ENCODE measurements at places on chromosomes 2 and 18.

GRCh38 chr18:73923866-73924265, 223.8 kb downstream of the FBXO15 start:
- DNase-seq: no peak

- DNase-seq: no peak
Observed at GRCh38 chr2:147631294-147631693, 213.5 kb upstream of the ACVR2A start.

DNA sequence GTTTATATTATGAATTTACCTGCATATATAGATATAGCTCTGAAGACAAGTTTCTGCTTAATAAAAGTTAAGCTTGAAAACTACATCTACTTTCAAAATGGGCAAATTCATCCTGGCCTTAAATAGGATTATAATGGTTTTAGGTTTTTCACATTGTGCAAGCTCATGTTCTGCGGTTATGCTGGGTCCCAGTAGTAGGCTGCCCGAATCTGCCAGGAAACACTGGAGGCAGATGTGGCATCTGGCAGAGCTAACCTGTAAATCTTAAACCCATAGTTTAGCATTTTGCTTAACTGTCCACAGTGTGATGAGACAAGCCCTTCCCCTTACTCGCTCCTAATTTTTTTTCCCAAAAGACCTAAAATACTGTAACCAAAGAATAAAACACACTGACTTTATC, 234.2 kb downstream of the TCF4 start:
- no peak for DNase-seq

DNA sequence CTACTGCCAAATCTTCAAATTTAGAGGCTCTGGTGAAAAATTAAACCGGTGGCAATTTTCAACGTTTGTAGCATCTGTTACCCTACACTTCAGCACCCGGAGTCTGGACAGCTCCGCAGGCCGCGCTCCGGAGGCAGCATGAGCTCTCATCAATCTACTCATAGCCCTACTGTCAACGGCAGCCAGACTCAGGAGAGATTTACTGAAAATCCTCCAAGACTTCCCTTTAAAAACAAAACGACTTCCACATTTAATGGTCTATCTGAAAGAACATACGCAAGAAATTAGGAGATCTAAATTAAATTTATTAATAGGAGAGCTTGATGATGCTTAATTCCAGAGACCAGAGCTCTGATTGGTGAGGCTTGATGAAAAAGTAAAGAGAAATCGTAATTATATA, 970 bp upstream of the ADCYAP1 start:
- peak; percentile 52 for DNase-seq

- DNase-seq: peak; percentile 16
Observed at GRCh38 chr18:13216711-13217465, 1.7 kb upstream of the LDLRAD4 start.

DNA sequence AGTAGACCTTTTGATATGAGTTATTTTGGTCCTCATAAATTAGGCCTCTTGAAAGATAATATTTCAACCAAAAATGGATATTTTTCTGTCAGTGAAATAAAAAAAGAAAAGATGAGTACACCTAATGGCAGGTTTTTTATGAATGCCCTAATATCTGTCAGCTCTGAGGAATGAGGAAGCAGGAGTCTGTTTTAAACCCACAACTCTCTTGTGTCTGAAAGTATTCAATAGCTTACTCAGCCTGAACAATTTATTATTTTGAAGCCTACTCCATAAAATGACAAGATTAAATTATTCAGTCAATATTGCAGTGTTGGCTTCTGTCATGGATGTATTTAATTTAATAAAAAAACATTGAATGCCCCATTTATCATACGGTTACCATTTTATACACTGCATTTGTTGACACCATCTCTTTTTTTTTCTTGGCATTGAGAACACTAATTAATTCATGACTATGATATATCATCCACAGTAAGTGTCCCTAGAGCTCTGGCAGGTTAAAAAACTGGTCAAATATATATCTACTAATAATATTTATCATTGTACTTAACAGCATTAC, 548.2 kb downstream of the CBLN2 start:
- no peak for DNase-seq

- DNase-seq: no peak
Observed at GRCh38 chr2:201795607-201796477, 10.5 kb upstream of the CDK15 start.

GRCh38 chr2:233822101-233822771, 32.1 kb downstream of the HJURP start:
- no peak for DNase-seq

DNA sequence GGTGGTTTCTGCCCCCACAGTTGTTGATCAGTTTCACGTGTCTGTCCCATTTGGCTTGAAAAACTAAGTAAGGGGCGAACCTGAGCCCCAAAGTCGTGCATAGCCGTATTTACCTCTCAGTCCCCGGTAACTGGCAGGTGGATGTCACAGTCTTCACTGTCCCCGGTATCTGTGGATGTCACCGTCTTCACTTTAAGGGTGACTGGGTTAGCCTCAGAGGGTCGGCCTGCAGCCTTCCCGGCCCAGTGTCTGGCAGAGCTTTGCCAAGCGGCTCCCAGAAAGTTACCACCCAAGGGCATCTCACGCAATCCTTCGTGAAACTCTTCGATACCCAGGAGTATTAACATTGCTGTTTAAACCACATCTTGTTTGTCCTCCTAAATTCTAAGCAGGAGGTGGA, 125.3 kb upstream of the CTDP1 start:
- no peak for DNase-seq

DNA sequence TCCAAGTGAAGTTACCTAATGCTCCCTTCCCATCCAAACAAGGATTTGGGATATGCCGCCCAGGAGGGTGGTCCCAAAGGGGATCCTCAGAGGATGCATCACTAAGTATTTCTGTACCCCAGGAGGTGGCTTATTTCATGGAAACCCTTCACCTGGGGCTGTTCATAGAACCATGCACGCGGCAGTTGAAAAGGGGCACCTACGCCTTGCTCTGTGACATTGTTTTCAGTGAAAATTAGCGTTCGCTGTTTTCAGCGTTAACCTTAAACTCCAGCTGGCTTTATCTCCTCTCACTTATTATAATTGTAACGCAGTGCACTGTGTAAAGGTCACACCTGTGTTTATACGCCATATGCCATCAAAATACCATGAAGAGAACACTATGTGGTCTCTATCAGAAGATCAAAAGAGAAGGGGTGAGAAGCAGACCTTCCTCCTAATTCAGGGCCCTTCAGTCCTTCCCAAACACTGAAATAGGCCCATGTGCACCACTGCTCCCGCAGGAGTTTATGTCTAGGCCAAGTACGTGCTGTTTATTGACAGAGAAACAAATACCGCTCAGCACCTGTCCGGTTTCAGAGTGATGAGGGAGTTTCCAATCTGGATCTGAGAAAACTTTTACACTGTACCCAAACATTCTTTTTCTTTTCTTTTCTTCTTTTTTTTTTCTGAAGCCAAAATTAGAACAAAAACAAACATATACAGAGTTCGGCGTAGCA, 162.1 kb downstream of the BCL2 start:
- DNase-seq: peak; percentile 42

GRCh38 chr18:62717925-62718800, 2.8 kb downstream of the PHLPP1 start:
- DNase-seq: no peak

GRCh38 chr2:144971786-144972335, 451.9 kb upstream of the ZEB2 start:
- DNase-seq: no peak

GRCh38 chr2:134866498-134867099, 28.2 kb downstream of the ACMSD start:
- no peak for DNase-seq
